Stimulated activated CD8-positive, alpha-beta memory T cell treated with anti-CD3 and anti-CD28 coated beads, Interleukin-4, amount 100 ng/mL, for 1 hour (primary cell): ENCODE measurements at places on chromosomes 1 and 21.

GRCh38 chr1:205849619-205850355 lies at the start of gene PM20D1:
Gene PM20D1, minus strand, starts transcription at chr1:205850132. Its CDS starts 60 bp downstream, at chr1:205850072.
- DNase-seq, result peak; percentile 59

- no peak for DNase-seq
Observed at GRCh38 chr1:3544040-3544977, 67.0 kb downstream of the MEGF6 start.

DNA sequence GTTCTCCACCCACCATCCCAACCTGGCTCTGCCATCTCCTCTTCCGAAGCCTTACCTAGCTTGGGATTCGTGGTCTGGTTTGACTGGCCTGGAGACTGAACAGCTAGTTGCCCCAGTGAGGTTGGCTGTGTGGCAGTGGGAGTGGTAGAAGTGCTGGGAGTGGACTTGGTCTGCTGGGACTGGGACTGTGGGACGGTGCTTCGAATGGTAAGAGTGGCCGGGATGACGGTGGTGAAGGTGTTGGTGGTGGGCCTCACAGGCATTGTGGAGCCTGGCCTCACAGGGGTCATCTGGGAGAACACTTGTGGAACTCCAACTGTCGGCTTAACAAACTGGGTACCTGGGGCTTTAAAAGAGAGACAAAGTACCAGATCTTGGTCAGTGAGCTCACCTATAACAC lies 28.7 kb downstream of the PSMB4 start:
- no peak for DNase-seq

DNA sequence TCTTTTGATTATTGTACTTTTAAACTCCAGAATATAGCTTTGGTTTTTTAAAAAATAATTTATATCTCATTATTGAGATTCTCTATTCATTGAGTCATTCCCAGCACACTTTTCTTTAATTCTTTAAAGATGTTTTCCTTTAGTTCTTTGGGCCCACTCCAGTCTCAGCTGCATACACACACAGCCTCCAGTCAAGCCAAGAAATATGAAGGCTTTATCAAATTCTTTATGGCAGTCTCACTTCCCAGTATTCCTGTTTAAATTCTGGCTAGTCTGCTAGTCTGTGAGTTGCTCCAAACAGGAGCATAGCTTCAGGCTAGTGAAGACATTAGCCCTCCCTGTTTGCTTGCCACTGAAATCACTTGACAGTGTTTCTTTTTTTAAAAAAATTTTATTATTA lies 61.2 kb downstream of the CRP start:
- DNase-seq, result no peak

DNA sequence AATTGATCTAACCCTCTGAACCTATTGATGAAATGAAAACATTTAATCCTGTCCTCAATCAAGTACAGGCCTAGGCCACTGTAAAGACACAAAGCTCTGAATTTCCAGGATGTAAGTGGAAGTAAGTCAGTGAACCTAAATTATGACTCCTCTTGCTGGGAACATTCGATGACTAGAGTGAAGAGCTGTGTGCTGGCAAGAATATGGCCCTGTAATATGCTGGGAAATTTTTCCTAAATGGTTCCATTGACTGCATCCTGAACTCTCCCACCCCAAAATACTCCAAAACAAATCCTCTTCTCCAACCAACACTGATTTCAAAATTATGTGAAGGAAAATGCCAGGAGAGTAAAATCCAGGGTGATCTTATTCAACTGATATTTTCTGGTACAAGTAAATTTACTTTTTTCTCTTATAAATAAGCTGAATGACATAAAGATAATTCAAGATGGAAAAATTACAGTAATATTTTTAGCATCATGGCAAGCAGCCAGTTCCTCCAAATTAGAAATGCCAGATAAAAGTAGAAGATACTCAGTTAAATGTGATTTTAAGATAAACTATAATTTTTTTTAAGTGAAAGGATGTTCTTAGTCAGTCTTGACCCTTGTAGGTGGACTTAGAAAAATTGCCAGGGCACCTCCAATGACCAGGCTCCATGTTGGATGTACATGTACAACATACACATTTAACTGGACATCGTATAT lies 269.4 kb downstream of the PTGER3 start:
- no peak for DNase-seq

DNA sequence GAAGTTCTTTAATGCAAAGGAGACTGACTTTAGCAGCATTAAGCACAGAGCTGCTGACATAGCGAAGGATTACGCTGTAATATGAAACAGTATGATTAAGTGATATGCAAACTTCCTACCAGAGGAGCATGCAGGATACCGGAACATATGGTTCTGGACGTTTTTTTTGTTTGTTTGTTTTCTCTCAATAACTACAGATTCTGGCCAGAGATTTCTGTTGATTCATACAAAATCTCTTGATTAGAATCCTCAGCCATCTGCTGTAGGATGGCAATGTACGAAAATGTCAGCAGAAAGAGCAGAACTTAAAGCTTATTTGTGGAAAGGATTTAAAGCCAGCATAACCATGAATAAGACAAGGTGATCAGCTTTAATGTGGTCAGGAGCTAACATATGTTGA lies 970.7 kb downstream of the KCNT2 start:
- no peak for DNase-seq

DNA sequence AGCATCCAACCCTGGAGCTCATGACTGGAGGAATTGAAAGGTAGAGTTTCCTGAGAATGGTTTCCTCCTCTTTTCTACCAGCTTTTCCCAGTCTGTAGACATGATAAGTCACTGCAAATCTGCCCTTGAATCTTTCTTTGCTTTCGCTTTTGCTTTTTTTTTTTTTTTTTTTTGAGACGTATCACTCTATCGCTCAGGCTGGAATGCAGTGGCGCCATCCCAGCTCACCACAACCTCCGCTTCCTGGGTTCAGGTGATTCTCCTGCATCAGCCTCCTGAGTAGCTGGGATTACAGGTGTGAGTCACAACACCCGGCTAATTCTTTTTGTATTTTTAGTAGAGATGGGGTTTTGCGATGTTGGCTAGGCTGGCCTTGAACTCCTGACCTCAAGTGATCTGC lies 1.7 kb upstream of the LCA5L start:
- no peak for DNase-seq

DNA sequence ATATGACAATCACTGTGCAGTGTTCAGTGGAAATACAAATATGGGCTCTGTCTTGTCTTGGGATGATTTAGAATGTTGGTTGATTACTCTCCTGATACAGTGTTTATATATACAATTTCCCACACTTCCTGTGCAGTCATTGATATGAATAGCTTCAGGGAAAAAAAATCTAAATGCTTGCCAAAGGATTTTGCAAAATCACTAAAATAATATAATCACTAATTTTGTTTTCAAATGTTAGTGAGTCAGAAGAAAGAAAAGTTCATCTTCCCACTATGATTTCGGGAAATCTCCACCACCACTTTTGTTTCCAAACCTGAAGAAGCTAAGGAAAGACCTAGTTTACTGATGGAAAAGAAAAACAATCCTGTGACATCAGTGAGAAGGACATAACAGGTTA lies 32.1 kb upstream of the CHRM3 start:
- no peak for DNase-seq

- DNase-seq, result no peak
Observed at GRCh38 chr1:41504114-41505035, 19.9 kb upstream of the EDN2 start.

GRCh38 chr1:119721896-119722295 lies 10.2 kb downstream of the PHGDH start:
- DNase-seq, result no peak

DNA sequence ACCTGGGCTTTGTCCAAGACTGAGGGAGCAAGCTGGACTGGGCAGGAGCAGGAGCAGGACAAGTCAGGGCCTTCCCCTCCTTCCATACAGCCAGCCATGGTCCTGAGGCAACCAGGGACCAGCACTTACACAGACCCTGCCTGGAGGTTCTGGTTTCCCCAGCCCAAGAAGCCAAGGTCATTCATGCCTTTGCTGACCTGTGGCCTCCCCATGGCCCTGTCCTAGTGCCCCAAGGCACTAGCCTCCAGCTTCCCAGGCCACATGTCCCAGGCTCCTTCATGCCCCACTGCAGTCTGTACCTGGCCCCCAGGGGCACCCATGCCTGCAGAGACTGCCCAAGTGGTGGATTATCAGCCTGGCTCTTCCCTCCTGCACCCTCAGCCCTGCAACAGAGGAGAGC lies 243.9 kb downstream of the TOMM20 start:
- no peak for DNase-seq

GRCh38 chr1:100335436-100335835 lies 16.9 kb upstream of the CDC14A start:
- no peak for DNase-seq

DNA sequence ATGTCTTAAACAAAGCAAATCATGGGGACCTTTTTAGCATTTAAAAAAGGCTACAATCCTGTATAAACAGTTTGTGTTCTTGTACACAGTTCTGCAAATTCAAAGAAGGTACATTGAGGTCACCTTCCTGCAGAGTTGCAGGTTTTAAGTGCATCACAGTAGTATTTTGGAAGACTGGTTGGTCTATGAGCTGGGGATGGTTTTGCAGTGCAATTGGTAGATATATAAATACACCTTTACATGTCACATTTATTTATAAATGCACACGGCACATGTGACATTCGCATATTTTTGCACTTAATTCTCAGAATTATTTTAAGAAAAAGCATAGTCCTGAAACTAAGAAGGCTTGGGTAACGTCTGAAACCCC lies 599 bp upstream of the ITPKB start:
- DNase-seq, result no peak

DNA sequence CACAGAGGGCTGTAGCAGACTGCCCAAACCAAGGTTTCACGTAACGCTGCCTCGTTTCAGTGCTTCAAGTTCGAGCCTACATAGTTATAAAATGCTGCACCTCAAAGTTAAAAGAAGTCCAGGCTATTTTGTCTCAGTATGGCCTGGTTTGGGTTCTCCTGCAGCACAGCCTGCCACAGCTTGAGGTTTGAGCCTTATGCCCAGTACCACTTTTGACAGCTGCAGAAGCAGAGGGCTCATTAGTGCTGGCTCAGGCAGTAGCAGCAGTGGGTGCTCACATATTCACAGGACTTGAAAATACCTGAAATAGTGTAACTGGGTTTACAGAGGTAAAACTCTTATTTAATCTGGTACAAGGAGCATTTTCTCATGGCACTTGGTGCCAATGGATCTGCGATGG lies 15.3 kb downstream of the SPATA46 start:
- no peak for DNase-seq

GRCh38 chr1:23376890-23377811 lies 7.5 kb upstream of the ZNF436 start:
- DNase-seq, result no peak

GRCh38 chr1:161171191-161171590 lies 5.0 kb downstream of the PPOX start:
- DNase-seq, result no peak

- no peak for DNase-seq
Observed at GRCh38 chr1:35448344-35448801, 108.8 kb downstream of the KIAA0319L start.

- no peak for DNase-seq
Observed at GRCh38 chr1:110668549-110668948, 6.2 kb downstream of the KCNA3 start.

DNA sequence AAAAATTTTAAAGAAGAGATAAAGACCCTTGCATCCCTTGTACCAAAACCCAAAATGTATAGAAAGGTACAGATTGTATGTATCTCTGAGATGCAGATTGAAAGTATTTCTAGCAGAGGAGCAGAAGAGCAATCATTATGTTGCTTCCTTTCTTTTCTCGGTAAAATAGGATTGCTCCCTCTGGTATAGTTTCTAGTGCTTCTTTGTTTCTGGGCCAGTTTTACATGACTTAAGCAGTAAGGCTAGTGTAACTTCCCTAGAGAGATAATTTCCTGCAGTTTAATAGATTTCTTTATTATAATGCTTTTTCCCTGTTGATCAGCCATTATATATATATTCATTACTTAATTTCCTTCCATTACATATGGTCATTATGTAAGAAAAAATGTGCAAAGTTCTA lies 496.2 kb upstream of the RGS18 start:
- no peak for DNase-seq

DNA sequence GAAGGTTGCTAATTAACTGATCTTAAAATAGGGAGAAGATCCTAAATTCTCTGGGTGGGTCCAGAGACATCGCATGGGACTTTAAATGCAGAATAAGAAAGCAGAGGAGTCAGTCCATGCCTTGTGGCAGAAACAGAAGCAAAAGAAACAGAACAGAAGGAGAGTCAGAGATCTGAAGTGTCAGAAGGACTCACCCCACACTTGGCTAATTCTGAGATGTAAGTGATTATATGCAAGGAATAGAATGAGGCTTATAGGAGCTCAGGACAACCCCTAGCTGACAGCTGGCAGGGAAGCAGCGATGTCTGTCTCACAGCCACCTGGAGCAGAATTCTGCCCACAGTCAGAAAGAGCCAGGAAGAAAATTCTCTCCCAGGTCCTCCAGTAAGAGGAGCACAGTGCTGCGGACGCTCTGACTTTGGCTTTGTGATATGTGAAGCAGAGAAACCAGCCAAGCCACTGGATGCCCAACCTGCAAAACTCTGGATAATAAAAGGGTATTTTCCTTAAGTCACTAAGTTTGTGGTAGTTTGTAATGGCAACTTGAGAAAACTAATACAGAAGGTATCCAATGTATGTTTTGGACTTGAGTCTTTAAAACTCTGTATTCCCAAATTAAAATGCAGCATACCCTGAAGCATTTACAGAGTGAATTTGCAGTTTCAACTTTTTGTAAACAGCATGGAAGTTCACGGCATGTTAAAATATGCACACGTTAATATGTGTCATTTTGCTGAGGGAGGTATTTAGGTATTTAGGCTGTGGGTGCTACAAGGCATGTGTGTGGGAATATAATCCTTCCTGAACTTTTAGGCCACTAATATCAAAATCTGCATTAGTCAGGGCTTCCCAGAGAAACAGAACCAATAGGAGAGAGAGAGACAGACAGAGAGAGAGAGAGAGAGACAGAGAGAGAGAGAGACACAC lies 388.5 kb downstream of the PCP4 start:
- no peak for DNase-seq

- DNase-seq, result peak; percentile 40
Observed at GRCh38 chr1:12472798-12473551, 145.0 kb downstream of the DHRS3 start.

DNA sequence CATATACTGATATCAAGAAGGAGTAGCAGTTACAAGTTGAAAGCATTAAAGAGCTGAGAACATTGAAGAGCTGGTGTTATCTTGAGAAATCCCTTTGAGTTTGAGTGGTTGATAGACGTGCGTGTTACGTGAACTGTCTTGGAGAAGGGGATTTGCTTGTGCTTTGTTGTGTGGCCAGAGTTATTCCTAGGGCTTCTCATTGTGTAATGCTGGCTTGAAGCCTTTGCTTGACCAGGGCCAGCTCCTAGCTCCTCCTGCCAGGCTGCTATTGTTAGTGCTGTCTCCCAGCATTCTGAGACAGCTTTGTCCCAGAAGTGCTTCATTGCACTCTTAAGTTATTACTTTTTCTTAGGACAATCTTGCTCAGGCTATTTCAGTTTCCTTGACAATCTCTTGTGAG lies 116.2 kb upstream of the KCNK2 start:
- no peak for DNase-seq
